ENCODE measurements at places on chromosomes 16 and 17.

- DNase-seq, result no peak
These were observed 112.5 kb downstream of the MSI2 start for GRCh38 chr17:57368637-57369336.

DNA sequence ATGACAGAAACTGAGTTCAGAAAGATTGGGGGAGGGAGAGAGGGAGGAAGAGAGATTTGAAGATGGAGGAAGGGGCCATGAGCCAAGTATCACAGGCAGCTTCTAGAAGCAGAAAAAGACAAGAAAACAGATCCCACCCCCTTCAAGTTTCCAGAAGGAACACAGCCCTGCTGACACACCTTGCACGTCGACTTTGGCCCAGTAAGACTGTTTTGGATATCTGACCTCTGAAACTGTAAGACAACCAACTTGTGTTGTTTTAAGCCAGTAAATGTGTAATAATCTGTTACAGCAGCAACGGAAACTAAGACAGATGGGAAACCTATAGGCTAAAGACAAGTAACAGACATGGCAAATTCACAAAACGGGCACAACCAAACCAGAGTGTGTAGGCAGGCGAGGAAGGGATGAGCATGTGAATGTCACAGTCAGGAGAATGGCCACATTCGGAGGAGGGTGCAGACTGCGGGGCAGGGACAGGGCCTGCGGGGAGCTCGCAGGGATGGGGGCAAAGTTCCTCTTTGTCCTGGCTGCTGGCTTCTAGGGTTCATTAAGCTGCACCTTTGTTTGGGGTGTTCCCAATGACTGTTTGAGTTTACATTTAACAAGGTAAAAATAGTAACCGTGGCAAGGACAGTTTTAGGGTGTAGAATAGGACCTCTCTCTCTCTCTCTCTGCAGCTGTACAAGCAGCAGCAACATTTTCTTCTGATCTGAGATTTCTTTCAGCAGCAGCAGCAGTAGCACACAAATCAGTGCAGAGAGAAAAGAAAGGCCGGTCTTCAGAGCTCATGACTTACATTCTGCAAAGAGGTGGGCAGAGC lies 18.3 kb upstream of the ATP2C2 start:
- DNase-seq, result no peak

DNA sequence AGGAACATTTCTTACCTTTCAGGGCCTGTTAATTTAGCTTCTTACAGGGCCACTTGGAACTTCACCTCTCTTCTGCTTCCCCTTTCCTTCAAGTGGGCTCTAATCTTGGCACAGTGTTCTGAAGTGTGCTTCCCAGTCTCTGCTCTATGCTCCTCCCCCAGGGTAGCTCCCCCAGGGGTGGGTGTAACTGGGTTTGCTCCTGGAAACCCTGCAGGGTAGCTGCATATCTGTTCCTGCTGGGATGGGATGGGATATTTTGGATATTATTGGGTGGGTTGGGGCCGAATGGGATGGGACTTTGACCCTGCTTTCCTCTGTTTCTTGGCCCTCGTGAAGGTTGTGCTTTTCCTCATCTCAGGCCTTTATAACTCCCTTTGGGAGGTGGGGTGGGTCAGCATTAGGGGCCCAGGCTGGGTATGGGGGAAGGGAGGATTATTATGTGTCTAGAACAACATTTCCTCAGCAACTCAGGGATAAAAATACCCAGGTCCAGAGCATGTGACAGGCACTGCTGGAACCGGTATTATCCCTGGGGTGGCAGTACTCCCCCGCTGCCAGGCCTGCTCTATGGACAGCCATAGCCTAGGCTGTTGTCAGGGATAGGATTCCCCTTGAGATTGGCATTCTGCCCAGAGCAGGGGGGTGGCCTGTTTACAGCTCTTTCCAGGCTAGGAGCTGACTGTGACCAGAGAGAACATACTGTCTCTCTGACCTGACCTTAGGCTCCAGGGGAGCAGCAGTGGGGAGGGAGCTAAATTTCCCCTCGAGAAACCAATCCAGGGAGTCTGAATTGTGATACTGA lies 5.0 kb downstream of the NFE2L1 start:
- peak; percentile 92 for DNase-seq

GRCh38 chr17:1946021-1946932 lies 78.9 kb downstream of the RTN4RL1 start:
- DNase-seq, result no peak

DNA sequence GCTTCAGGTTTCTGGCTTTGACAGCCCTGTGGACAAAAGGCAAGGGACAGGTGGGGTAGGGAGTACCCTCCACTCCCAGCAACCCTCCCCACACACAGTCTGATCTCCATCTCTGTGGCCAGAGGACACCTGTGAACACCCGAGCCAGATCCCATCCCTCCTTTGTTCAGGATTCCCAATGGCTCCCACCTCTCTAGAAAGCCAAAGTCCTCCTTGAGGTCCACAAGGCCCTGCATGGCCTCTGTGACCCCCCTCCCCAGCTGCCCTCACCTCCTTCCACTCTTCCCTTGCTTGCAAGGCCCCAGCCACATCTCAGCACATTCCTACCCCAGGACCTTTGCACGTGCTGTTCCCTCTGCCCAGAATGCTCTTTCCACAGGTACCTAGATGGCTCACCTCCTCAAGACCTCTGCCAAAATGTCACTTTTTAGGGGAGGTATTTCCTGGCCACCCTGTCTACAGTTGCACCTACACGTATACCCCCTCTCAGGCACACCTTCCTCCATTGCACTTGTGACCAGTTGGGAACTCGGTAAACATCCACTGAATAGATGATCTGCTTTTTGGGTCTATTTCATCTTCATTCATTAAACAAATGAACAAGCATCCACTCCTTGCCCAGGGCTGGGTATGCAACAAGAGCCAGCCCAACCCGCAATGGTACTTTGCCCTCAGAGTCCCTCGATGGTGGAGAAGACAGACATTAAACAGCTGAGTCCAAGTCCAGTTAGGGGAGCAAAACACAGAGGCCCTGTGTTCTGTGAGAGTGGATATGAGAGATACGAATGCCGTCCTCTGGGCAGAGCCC lies 107.0 kb downstream of the CRLF3 start:
- no peak for DNase-seq

DNA sequence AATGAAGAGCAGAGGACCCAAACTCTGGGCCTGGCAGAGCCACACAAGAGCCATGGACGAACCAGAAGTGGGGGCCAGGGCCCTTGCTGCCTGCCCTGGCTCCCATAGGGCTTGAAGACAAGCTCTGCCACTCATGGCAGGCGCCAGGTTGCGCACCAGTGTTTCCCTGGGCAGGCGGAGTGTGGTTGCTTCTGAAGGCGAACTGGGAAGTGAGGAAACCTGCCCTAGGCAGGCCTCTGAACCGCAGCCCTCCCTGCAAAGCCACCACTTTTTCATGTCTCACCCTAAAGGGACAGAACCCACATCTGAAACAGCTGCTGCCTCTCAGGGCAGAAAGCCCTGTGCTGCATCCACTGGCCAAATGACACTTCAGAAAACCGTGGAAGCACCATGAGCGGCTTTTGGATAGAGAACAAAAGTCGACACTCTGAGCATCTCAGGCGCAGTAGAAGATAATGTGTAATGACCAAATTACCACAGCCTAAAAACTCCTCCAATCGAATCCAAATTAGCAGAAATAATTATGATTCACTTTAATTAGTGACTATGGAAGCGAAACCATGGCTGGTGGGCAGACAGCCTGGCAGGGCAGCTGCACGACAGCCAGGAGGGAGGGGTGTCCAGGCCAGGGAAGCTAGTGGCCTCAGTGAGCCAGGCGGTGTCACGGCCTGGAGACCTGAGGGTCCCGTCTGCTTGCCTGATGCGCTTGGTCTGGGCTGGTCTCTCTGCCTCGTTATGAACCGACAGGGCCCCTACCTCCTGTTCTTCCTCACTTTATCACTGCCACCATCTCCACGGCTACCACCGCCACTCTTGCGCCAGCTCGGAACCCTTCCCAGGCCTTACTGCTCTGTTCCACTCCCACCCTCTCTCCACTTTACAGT lies 59.1 kb downstream of the PRMT7 start:
- no peak for DNase-seq

GRCh38 chr16:56481468-56482122 lies 30.2 kb downstream of the OGFOD1 start:
- DNase-seq, result no peak

All from BE2C (cell line).